ENCODE measurements at places on chromosomes 6 and 20.

DNA sequence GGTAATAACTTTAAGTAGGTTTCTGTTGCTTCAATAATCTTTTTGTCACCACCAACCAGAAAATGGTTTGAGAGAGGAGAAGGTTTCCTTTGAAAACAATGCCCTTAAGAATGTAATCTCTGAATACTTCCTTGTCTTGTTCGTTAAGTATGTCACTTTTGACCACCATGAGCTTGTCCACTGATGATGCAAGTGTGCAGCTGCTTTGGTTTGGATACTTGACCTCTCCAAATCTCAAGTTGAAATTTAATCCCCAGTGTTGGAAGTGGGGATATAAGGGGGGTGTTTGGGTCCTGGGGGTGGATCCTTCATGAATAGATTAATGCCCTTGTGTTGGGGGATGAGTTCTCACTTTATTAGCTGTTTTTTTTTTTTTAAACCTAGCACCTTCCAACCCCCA, 985.4 kb downstream of the EPHA7 start:
- no peak for DNase-seq

GRCh38 chr6:75418233-75418632, 75.4 kb downstream of the FILIP1 start:
- peak; percentile 69 for DNase-seq

- DNase-seq = no peak
Observed at GRCh38 chr6:10624836-10625235, 69.6 kb downstream of the C6orf52 start.

- DNase-seq = peak; percentile 39
Observed at GRCh38 chr6:43492673-43493072, 15.3 kb downstream of the TJAP1 start.

GRCh38 chr6:122799916-122800686, 11.0 kb downstream of the SMPDL3A start:
- DNase-seq = no peak

GRCh38 chr20:56750430-56750829, 121.3 kb downstream of the TFAP2C start:
- DNase-seq = no peak

DNA sequence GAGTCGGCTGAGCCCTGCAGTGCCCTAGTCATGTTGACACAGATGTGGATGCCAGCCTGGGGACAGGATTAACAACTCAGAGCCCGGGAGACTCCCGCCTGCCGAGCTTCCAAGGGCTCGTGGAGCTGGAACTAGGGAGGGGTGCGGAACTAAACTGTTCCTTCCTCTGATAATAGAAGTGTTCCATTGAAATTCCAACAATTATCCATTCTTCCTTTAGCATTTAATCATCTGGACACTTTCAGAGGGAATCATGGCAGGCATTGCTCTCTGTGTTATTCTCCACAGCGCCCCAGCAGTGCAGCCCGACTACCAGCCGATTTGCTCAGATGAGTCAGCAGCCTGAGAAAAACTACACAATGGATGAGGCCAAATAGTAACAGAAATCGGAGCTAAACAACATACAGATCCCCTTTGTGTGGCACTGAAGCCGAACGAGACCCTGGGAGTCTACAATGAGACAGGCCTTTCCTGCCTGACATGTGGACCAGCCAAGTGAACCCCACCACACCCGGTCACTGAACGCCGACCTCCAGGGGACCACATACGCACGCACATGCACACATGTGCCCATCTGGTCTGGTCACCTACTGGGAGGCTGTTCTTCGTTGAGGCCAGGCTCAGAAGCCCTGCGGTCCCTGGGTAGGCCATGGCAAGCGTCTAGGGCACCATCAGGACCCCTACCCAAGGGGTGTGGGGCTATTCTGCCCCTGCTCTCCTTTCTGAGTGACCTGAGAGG, 238.4 kb upstream of the AFDN start:
- no peak for DNase-seq

DNA sequence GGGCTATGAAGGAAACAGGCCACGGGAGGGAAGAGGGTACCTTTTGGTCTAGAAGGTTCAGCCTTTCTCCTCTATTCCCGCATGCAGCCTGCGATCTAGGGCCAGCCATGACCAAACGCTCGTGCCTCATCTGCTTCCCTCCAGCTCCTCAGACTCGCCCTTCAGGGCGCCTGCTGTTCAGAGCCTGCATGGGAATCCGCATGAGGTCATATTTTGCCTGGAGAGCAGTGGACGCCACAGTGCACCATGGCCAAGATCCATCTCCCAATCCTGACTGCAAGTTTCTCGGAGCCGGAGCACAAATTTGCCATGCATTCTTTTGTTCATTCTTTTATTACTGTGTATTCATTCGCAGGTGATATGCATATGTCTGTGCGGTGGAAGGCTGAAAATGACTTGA, 608.1 kb downstream of the QKI start:
- DNase-seq = no peak

GRCh38 chr6:95768539-95768938, 191.2 kb downstream of the MANEA start:
- no peak for DNase-seq

DNA sequence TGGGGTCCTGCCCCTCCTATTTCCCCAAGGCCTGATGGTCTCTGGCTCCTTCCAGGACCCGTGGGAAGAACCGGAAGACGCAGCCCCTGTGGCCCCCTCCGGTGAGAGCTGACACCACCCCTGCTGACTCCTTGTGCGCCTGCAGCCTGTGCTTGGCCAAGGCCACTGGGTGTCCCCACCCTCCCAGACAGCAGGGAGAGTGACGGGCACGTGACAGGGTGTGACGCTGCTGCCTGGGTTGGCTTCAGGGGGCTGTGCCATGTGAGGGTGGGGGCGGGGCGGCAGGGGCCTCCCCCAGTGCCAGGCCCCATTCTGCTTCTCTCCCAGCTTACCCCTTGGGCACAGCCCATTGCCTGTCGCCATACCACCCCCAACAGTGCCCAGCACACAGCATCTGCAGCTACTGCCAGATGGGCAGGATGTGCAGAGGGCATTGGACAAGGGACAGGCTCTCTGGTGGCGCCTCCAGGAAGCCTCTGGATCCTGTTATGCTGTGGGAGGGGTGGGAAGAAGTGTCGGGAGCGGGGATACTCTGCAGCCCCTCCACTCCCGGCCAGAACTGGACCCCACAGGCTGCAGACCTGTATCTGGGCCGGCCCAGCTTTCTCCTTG, 2.9 kb downstream of the BIRC7 start:
- no peak for DNase-seq

All from AG10803 (cell line).